Osteocyte (in vitro differentiated cells): ENCODE measurements at places on chromosomes 16 and 17. TPM values are rescaled to one million over a fixed set of nuclear protein-coding genes. Genes with fewer than 3 reads are reported as not detected.

- no peak for DNase-seq
- H3K4me3 ChIP-seq = no peak overlapping the region
- no peaks in the 10 kb centered on the region for H3K36me3 ChIP-seq
- peaks cover 4% of the 10 kb centered on the region for H3K4me1 ChIP-seq
Observed at GRCh38 chr17:64028874-64029464, 8.5 kb upstream of the ICAM2 start.

GRCh38 chr17:17928398-17929287 is 43.6 kb downstream of the TOM1L2 start:
- no peak overlapping the region for H3K4me3 ChIP-seq
- peaks cover 60% of the 10 kb centered on the region for H3K4me1 ChIP-seq
- H3K27me3 ChIP-seq = no peaks in the 10 kb centered on the region

DNA sequence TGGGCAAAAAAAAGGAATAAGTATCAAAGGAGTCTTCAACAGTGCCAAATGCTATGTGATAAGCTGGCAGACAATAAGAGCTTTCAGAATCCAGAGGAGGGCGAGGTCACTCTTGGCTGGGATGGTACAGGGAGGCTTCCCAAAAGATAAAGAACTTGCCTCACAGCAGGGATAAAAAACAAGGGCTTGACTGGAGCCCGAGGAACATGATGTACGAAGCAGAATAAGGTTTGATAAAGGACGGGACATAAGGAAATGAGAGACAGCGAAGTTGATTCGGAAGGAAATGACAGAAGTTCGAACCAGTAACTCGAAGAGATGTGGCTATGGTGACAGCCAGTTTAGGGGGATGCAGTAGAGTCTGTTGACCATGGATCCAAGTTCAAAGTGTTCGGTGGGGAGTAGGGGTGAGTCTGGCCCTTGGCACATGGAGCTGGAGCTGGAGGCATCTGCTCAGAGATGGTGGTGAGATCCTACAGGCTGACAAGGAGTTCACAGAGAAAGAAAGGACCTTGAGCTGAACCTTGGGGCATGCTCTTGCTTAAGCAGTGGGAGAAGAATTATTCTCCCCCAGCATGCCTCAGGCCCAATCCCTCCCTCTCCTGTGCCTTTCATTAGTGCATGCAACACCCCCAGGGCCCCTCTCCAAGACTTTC is 137.6 kb upstream of the RCVRN start:
- H3K27me3 ChIP-seq = peaks cover 8% of the 10 kb centered on the region
- H3K36me3 ChIP-seq = no peaks in the 10 kb centered on the region
- no peak overlapping the region for H3K27ac ChIP-seq
- no peaks in the 10 kb centered on the region for H3K4me1 ChIP-seq
- H3K4me3 ChIP-seq = no peak overlapping the region

DNA sequence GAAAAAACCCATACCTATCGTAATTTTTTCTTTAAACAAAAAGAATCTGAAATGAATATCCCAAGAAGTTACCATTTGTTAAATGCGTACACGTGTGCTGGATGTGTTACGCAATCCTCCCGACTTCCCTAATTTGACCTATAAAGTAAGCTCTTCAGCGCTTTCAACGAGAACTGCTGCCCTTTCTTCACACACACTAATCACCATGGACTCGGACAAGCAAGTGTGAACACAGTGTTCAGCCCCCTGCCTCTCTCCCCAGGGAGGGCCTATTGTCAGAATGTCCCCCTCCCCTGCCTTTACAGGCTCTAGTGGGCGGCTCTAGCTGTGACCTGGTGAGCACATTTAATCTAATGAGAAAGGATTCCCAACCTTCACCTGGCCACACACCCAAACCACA is 216.1 kb downstream of the CEP112 start:
- H3K27me3 ChIP-seq = no peaks in the 10 kb centered on the region
- DNase-seq = no peak
- H3K27ac ChIP-seq = no peak overlapping the region
- H3K4me1 ChIP-seq = peaks cover 8% of the 10 kb centered on the region
- H3K36me3 ChIP-seq = peaks cover 2% of the 10 kb centered on the region
- no peak overlapping the region for H3K4me3 ChIP-seq

DNA sequence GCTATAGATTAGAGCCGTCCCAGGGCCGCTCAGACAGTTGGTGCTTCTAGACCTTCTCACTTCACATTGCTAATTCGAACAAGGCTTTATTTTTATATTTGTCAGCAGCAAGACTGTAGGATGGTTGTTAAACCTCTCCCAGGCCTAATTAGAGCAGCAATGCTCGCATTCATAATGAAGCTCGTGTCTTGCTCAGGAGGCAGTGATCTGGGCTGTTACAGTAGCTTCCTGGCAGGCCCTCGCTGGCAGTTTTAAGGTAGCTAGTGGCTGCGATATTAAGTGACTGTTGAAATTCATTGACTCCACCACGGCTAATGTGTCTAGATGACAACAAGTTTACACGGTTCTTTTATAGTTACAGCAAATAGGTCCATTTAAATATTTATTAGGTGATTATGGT is 23.2 kb upstream of the ANKFN1 start:
- DNase-seq = no peak
- H3K36me3 ChIP-seq = no peaks in the 10 kb centered on the region
- no peak overlapping the region for H3K27ac ChIP-seq
- H3K4me3 ChIP-seq = no peak overlapping the region
- H3K27me3 ChIP-seq = no peaks in the 10 kb centered on the region

DNA sequence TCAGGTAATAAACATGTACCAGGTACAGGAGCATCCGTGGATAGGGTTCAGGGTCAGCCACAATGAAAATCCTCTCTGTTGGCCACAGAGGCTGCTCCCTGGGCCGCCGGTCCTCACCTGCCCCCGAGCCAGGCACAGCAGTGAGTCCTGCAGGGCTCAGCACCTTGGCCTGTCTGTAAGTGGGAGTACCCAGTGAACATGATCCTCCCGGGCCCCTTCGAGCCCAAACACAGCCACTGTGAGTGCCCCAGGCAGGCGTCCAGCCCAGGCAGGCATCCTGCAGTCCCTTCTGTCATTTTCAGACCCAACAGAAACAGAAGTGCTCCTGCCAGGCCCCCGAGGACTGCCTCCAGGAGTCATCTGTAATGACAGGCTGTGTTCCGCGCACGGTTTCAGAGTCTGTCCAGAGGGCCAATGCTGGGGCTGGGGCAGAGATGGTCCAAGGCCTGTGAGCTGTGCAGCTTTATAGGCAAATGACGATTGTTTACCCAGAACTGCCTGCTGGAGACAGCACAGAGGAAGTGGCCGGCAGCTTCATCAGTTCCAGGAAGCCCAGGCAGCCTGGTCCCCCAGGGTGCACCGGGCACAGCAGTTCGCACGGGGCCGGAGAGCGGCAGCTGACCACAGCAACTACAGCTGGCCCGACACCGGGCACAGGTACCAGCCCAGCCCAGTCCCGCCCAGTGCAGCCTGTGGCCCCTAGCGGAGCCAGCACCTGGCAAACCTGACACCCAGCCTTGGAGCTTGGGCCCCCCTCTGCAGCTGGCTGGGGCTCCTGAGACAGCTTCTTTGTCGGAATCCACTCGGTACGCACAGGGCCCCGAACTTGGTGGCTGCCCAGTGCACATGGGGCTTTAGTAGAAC is 13.2 kb downstream of the SLC7A5 start:
- no peaks in the 10 kb centered on the region for H3K27me3 ChIP-seq
- H3K4me1 ChIP-seq = peaks cover 87% of the 10 kb centered on the region
- H3K4me3 ChIP-seq = peak overlapping the region; percentile 44
- no peak for DNase-seq

DNA sequence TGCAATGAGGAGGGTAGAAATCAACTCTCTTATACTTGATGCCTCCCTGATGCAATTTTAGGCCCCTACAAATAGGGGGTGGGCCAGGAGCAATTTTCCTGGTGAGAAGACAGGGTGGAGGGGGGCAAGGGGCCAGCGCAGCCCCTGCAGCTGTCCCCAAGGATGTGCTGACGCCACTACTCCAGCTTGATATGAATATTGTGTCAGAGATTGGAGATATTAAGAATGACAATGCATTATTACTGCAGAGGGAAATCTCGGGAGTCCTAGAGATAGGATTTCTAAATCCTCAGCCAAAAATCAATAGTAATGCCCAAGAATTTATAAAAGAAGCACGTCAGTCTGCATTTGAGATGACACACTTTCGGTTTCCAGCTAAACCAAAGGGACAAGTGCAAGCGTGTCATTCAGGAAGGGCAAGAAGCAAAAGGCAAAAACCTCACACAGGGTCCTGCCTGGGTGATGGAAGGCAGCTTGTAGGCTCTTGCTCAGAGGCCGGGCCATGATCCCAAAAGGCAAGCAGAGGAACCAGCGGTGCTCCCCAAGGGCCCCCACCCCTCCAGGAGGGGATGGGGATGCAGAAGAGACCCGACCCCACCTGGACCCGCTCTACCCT is 178.8 kb downstream of the C16orf78 start:
- H3K27ac ChIP-seq = no peak overlapping the region
- no peak overlapping the region for H3K4me3 ChIP-seq
- no peak for DNase-seq
- H3K36me3 ChIP-seq = no peaks in the 10 kb centered on the region

GRCh38 chr17:6187836-6188235 is 117.7 kb downstream of the WSCD1 start:
- peaks cover 3% of the 10 kb centered on the region for H3K27me3 ChIP-seq
- no peak for DNase-seq
- H3K27ac ChIP-seq = no peak overlapping the region
- peaks cover 1% of the 10 kb centered on the region for H3K4me1 ChIP-seq
- H3K4me3 ChIP-seq = no peak overlapping the region
- no peaks in the 10 kb centered on the region for H3K36me3 ChIP-seq

DNA sequence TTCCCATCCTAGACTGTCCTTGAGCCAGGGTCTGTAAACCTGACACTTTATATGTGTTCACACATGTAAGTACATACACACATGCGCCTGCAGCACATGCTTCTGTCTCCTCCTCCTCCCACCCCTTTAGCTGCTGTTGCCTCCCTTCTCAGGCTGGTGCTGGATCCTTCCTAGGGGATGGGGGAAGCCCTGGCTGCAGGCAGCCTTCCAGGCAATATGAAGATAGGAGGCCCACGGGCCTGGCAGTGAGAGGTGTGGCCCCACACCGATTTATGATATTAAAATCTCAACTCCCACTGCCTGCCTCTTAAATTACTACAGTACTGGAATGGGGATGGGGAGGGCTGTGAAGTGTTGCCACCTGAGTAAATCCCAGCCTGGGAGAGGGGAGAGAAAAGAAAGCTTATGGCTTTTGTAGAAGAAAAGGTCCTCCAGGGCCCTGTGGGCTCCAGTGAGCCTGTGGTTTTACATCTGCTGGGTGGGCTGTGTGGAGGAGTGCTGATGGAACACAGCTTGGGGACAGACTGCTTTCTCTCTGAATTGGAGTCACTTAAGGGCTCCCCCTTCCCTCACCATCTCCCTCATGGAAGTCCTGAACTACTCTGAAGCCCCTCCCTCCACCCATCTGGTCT is 990 bp upstream of the WNK4 start:
- H3K4me1 ChIP-seq = peaks cover 18% of the 10 kb centered on the region
- peak overlapping the region; percentile 64 for H3K4me3 ChIP-seq
- H3K36me3 ChIP-seq = peaks cover 17% of the 10 kb centered on the region
- DNase-seq = no peak
- peak overlapping the region; percentile 28 for H3K27ac ChIP-seq

GRCh38 chr17:55186937-55187770 is 77.6 kb upstream of the HLF start:
- DNase-seq = no peak
- no peaks in the 10 kb centered on the region for H3K4me1 ChIP-seq
- peaks cover 13% of the 10 kb centered on the region for H3K27me3 ChIP-seq
- no peaks in the 10 kb centered on the region for H3K36me3 ChIP-seq
- no peak overlapping the region for H3K4me3 ChIP-seq
- H3K27ac ChIP-seq = no peak overlapping the region

- H3K27ac ChIP-seq = no peak overlapping the region
- peaks cover 16% of the 10 kb centered on the region for H3K4me1 ChIP-seq
- no peak overlapping the region for H3K4me3 ChIP-seq
Observed at GRCh38 chr17:41806685-41807445, 4.9 kb downstream of the P3H4 start.

GRCh38 chr17:34853924-34854323 is 107.3 kb downstream of the CCT6B start:
- H3K4me3 ChIP-seq = no peak overlapping the region
- H3K4me1 ChIP-seq = no peaks in the 10 kb centered on the region

DNA sequence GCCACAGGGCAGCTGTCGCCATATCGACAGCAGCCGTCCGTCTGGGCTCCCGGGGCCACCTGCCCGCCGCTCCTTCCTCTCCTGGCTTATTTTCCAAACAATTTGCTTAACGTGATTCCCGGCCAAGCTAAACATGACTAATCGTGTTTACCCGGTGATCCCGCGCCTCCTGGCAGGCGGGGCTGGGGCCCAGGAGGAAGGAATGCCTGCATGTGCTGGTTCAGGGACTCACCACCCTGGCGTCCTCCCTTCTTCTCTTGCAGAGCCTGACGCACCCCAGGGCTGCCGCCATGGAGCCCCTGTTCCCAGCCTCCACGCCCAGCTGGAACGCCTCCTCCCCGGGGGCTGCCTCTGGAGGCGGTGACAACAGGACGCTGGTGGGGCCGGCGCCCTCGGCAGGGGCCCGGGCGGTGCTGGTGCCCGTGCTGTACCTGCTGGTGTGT is 6.1 kb downstream of the SSTR5 start:
- H3K4me3 ChIP-seq = no peak overlapping the region
- no peaks in the 10 kb centered on the region for H3K36me3 ChIP-seq
- H3K27ac ChIP-seq = no peak overlapping the region
- H3K27me3 ChIP-seq = peaks cover 8% of the 10 kb centered on the region
- DNase-seq = no peak

DNA sequence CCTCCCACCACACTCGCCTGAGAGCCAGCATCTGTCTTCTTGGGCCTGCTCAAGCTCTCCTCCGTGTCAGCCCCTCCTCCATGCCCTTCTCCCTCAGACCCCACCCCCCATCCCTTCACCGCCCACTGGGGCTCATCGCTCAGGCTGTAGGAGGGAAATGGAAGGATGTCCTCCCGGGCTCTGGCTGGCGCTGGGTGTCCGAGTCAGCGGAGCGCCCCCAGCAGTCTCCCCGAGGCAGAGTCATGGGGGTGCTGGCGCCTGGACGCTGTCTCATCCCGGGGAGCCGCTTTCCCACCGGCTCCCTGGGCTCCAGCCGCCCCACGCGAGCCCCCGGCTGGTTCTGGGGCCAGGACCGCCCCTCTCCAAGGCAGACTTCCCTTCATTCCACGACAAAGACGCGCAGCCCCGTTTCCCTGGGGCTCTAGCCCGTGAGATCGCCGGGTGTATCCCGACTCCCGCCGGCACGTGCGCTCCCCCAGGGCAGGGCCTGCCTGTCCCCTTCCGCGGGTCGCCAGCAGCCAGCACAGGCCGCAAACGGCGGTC is 428 bp upstream of the ANTKMT start:
- peak overlapping the region; percentile 75 for H3K27ac ChIP-seq
- no peaks in the 10 kb centered on the region for H3K36me3 ChIP-seq
- H3K4me3 ChIP-seq = peak overlapping the region; percentile 79

Gene ARL5C
- total RNA-seq = not detected in 2 replicates

Gene PYDC1
- not detected in 2 replicates for total RNA-seq

Gene VASN
- total RNA-seq = 62.7 and 63.1 TPM in 2 replicates

Gene SMPD3
- total RNA-seq = not detected in 2 replicates

Gene SLFN13
- 6.4 and 9.0 TPM in 2 replicates for total RNA-seq

Gene SRCIN1
- 0.05 TPM in 1 of 2 replicates, not detected in the other for total RNA-seq

Gene MYH2
- not detected in 2 replicates for total RNA-seq

Gene FAM171A2
- 26.1 and 26.9 TPM in 2 replicates for total RNA-seq

Gene CCL2
- 50.3 and 59.3 TPM in 2 replicates for total RNA-seq

Gene MMP2
- 421 and 452 TPM in 2 replicates for total RNA-seq

Gene BCKDK
- total RNA-seq = 38.8 and 39.3 TPM in 2 replicates

Gene CHAD
- not detected in 2 replicates for total RNA-seq

Gene C17orf107
- total RNA-seq = 0.78 and 1.3 TPM in 2 replicates

Gene ANKRD40CL
- not detected in 2 replicates for total RNA-seq

Gene PLEKHH3
- 26.7 and 28.9 TPM in 2 replicates for total RNA-seq
